ENCODE measurements at places on chromosomes 3 and 15.

DNA sequence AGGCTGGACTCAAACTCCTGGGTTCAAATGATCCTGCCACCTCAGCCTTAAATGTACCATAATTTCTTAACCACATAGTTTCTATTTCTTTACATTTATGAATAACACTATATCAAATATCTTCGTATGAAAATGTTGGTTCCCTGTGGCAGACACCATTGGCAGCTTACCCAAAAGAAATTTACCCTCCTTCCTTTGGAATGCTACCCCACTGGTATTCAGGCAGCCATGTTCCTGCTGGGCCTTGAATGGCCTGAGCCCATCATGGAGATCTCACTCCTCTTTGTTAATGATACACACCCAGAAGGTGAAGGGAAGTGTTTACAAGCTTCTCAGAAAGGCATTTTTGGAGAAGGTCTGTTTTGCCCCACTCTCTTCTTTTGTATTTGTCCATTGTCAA lies 94.3 kb upstream of the RNF7 start:
- DNase-seq, result no peak

- no peak for DNase-seq
Measured at GRCh38 chr3:25692341-25692740, 27.6 kb upstream of the TOP2B start.

- DNase-seq, result no peak
Measured at GRCh38 chr3:158732856-158733200, 571 bp upstream of the RARRES1 start.

GRCh38 chr3:115428841-115429240 lies 194.5 kb upstream of the GAP43 start:
- no peak for DNase-seq

- DNase-seq, result peak; percentile 38
Measured at GRCh38 chr3:70386846-70387245, 74.4 kb upstream of the MDFIC2 start.

DNA sequence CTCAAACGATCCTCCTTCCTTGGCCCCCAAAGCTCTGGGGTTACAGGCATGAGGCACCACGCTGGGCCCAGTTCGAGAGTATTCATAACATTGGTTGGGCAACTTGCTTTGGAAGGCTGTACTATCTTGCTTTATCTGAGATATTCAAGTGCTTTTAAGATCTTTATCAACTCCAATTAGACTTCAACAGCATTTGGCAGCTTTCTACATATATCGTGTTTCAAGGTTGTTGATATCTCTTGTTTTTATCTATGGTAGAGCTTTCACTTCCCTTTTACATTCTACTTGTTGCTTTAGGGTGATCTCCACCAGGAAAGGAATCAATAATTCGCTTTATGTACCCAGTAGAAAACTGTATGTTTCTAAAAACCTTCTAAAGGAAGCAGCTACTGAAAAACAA lies 395.3 kb downstream of the IL5RA start:
- no peak for DNase-seq

GRCh38 chr15:64455961-64456371 lies 4.4 kb upstream of the ZNF609 start:
- no peak for DNase-seq

DNA sequence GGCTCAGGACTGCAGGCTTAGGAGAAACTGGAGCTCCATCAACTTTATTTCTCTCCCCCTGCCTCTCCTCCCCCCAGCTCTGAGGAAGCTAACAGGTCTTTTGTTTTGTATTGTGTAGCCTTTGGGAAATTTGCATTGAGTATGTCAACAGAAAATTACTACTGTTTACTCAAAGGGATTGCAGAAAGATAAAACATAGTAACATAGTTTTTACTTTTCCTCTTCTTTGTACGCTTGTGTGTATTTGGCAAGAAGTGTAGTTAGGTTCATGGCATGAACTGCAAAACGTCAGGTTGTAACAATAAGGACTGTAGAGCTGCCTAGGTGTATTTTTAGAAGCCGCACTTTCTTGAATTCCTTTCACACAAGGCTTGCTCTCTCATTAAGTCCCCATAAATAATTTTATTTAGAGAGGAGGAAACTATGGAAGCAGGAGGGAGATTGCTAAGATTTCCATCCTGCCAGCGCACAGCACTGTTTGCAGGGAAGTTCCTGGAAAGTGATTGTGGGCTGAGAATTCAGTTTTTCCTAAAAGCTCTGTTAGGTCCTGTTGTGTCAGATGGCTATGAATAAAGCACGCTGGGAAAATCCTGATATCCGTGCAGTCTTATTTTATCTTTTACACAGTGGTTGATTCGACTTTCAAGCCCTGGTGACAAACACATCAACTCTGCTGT lies 21.1 kb upstream of the SATB1 start:
- no peak for DNase-seq

DNA sequence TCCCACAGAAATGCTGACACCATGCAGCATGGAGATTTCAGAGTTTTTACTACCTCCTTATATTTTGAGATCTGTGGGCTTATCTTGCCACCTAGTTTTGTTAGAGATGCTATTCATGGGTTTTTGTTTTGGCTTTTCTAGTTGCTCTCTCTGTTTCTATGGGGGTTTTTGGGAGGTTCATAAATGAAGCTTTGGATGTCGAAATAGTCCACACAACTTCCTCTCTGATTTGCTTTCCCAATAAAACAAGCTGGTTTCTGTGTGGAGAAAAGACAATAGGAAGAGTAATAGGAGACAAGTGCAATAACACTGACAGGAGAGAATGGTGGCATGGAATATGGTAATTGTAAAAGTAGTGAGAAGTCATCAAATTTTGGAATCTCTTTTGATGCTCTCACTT lies 106.8 kb upstream of the GPR149 start:
- no peak for DNase-seq

DNA sequence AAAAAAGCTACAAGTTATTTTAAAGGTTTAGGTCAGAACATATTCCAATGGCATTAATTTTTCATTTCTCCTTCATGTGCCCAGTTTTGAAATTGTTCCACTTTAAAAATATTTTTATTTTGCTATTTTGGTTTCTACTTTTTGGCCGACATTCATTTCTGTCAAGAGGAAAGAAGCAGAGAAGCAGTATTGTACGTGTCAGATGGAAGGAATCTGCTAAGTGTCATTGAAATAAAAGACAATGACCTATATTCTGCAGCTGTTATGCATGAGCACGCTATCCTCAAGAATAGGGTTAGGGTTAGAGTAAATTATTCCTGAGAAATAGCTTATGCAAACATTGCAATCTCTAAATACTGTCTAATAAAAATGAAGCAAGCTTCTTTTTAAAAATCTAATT lies 941.7 kb downstream of the TUSC7 start:
- no peak for DNase-seq

DNA sequence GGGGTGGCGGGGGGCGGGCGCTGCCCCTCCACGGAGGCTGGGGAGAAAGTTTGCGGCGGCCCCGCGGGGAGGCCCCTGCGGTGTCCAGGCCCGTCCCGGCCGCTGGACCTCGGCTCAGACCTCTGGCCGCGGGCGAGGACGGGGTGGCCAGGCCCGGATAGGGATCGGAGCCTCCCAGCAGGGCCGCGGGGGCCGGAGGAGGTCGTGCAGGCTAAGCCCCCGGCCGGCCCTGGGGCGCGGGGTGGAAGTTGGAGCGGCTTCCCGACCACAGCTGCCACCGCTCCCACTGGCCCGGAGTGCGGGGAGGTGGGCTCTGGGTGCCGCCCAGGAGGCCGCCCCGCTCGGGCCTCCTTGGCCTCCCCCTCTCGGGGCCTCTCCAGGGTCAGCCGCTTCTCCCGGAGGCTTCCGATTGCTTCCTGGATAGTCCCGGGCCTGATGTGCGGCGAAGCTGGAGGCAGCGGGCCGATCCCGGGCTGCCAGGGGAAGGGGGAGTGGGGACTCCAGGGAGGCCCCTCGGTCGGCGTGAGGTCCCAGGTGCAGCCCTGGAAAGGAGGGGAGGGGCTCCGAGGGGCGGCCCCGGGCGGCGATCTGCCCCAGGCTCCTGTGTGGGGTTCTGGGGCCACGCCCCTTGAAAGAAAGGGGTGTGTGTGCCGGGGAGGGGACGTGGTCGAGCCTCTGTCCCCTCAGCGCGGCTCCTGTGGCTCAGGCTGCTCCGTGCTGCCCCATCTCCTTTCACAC lies 907 bp downstream of the PLXNA1 start:
- no peak for DNase-seq
